LoVo (cell line): ENCODE measurements at places on chromosomes 7 and 10.
A peak's percentile ranks its signal among the peaks of the same experiment; 100 is the strongest.

DNA sequence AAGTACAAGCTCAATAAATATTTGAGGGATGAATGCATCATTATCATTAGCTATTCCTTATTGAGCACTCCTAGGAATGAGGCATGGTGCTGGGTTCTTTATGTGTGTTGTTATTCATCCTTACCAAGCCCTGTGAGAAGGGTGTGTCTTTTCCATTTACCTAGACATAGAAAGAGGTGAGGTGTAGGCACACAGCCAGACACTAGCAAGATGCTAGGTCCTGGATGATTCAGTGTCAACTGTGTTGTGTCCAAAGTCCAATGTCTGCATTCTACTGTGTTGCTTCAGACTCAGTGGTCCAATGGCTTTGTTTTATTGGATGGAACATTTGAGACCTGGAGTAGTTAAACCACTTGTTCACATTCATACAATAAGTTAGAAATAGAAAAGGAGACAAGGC is 605.5 kb downstream of the LRMDA start:
- peak; percentile 44 for DNase-seq

- no peak for DNase-seq
These were observed 130.6 kb upstream of the SVIL start for GRCh38 chr10:29765330-29765729.

GRCh38 chr7:101163279-101164070 is 1.9 kb downstream of the VGF start:
- peak; percentile 71 for DNase-seq

- no peak for DNase-seq
These were observed 34.9 kb downstream of the TASOR2 start for GRCh38 chr10:5719546-5719945.

DNA sequence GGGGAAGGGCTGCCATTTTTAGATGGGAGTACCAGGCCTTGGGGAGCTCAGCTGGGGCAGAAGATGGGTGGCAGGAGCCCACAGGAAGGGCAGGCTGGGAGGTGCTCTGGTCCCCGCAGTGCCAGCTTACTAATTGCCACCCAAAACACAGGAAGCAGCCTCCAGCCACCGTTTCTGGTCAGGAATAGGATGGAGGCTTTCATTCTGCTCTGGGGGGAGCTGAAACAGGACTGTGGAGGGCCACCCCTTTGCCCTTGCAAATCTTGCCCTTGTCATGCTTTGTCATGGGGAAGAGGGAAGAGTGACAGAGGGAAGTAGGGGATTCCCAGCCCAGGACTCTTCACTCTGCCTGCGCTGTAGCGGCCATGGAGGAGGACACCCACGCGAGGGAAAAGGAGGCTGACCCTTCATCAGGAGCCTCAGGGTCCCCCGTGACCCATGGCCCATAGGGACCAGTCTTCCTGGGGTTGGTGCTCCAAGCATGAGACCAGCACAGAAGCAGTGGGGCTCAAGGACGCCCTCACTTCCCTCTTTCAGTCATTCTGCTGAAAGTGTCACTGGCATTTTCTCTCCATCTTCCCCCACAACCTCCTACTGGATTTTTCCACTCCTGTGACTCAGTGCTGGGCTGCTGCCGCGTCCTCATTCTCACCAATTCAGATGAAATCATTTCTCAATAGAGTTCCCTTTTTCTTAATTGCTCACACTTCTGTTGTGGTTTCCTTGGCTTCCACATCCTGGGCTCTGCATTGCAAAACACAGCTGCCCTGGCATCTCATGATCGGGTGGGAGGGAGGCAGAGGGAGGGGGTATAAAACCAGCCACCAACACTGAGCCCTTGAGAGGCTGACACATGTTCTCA is 61.9 kb downstream of the MKI67 start:
- no peak for DNase-seq

- DNase-seq = no peak
These were observed 33.9 kb upstream of the EEPD1 start for GRCh38 chr7:36119005-36119706.

DNA sequence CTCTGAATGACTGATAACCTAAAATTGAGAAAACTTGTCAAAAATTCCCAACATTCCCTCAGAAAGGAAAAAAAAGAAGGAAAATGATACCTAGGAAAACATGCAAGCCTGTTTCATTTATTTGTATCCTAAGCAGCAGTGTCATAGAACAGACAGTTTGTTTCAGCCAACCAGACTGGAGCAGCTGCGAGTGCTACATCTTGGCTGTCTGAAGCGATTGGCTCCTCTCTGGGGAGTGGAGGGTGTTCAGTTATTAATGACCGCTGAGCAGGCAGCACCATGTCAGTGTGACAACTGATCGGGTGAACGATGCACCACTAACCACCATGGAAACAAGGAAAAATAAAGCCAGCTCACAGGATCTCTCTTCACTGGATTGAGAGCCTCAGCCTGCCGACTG is at the start of gene LRRN3:
Gene LRRN3, plus strand, starts transcription at position 282 of the 400 bp plus-strand sequence. CDS start 31,646 bp downstream, outside the sequence.
- DNase-seq = no peak

GRCh38 chr10:78296785-78297184 is 263.1 kb downstream of the RPS24 start:
- DNase-seq = no peak

DNA sequence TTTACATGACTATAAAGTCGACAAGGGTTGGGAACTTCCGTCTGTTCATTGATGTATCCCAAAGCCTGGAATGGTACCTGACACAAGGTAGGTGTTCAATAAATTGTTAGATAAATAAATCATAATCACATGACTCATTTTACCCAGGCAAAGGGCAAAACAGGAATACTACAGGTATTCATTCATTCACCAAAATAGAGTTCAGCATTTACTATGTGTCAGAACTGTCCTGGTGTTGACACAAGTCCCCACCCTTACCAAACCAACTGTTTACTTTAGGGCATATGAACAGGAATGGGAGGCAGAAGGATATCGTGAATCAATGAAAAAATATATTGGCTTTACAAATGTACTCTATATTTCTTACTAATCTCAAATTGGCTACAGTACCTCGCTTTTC is 666 bp upstream of the YAE1 start:
- peak; percentile 78 for DNase-seq

GRCh38 chr7:129264534-129264933 is 39.7 kb downstream of the AHCYL2 start:
- DNase-seq = no peak

GRCh38 chr10:110373857-110374654 is 69.3 kb upstream of the SMNDC1 start:
- no peak for DNase-seq

DNA sequence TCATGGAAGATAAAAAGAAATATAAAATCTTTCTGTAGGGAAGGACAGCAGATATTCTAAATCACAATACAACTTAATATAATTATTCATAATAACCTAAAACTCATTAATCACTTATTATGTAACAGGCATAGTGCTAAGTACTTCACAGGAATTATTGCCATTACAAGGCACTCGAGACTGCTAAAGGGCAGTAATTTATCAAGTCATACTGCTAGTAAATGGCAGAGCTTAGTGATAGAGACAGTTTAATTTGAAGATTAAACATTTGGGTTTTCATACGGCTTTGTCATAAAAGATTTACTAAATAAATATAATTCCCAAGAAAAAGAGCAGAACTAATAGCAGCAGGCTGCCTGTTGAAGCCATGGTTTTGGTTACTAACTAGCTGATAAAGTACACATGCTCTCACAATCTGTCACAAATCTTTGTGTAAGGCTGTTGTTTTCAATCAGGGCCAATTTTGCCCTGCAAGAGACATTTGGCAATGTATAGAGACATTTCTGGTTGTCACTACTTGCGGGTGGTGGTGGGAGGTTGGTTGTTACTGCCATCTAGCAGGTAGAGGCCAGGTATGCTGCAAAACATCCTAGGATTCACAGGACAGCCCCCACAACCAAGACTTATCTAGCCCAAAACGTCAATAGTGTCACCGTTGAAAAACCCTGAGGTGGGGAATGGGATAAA is 233.3 kb upstream of the CACNA2D1 start:
- no peak for DNase-seq

DNA sequence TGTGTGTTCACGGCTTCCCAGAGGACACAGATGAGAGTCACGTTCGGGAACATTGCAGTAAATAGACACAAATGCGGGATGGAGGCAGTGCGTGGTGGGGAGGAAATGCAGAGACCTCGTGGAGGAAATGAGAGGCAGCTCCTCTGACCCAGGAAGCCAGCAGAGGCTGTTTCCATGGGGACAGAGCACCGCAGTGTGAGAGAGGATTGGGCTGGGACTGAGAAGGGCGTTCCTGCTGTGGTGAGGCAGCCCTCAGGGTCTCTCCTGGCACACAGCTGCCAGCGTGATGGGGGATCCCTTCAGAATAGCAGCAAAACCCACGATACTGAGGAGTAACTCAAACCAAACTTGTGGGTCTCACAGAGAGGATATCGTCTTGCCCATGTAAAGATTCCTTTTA is 21.7 kb upstream of the BHLHA15 start:
- no peak for DNase-seq

GRCh38 chr7:133947458-133948254 is 179.5 kb upstream of the LRGUK start:
- DNase-seq = no peak

DNA sequence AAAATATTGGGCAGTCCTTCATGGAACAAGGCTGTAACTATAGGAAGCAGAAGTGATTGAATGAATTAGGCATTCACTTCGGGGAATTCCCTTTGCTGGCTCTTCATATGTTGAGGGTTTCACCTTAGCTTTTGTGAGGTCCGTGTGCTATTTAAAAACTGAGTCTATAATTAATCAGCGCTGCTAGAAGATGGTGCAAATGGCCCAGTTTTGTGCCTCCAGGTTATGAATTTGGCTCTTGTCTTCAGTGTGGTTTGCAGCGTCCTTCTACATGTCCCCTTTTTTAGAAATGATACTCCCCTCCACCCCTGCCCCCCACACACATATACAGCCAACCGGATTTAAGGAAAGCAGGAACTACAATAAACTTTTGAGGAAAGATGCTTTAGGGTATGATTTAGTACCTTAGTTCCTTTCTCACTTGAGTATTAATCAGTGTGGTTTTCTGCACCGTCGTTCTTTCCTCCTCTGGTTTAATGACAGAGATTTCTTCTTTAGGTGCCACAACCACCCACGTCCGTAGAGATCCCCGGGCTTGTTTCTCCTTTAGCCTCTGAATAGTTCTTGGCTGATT is 110.6 kb upstream of the SAMD8 start:
- DNase-seq = no peak

- peak; percentile 87 for DNase-seq
These were observed 8.2 kb downstream of the CLDN12 start for GRCh38 chr7:90411510-90411909.

- no peak for DNase-seq
These were observed 137.2 kb upstream of the LSM8 start for GRCh38 chr7:118046801-118047200.

DNA sequence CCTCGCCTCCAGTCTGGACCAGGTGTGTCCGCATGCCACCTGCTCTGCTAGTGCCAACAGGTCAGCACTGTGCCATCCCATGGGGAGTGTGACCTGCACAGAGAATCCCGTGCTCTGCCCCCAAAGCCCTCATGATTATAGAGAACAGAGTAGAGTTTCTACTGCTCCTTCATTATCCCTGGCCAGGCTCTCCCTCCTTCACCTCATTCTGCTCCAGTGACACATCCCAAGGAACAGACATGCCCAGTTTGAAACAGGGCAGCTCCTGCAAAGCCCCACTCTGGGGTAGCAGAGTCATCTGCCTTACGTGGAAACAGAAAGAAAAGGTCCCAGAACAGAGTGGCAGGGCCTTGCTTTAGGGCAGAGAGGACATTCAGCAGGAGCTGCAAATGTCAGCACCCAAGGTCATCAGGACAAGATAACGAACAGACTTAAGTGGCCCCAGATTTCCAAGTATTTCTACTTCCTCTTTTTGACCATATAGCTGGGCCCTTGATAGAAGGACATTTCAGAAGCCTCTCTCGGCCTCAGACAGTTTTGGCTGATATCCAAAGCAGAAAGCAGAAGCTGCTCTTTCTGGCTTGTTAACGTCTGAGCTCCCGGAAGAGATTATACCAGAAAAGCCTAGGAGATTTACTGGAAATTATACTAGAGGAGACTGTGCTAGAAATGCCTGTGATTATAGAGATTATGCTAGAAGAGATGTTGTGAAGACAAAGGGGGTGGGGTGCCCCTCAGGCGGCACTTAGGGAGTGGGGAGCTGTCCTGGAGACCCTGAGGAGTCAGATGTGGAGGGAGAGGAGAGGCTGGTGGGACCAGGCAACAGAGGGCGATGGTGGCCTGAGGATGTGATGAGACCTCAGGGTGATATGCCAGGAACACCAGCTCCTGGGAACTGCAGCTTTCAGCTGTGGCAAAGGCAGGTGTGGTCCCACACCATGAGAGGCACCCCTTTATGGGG is 12.6 kb downstream of the TMEM176B start:
- no peak for DNase-seq

GRCh38 chr7:158329686-158330085 is 257.9 kb downstream of the PTPRN2 start:
- no peak for DNase-seq

DNA sequence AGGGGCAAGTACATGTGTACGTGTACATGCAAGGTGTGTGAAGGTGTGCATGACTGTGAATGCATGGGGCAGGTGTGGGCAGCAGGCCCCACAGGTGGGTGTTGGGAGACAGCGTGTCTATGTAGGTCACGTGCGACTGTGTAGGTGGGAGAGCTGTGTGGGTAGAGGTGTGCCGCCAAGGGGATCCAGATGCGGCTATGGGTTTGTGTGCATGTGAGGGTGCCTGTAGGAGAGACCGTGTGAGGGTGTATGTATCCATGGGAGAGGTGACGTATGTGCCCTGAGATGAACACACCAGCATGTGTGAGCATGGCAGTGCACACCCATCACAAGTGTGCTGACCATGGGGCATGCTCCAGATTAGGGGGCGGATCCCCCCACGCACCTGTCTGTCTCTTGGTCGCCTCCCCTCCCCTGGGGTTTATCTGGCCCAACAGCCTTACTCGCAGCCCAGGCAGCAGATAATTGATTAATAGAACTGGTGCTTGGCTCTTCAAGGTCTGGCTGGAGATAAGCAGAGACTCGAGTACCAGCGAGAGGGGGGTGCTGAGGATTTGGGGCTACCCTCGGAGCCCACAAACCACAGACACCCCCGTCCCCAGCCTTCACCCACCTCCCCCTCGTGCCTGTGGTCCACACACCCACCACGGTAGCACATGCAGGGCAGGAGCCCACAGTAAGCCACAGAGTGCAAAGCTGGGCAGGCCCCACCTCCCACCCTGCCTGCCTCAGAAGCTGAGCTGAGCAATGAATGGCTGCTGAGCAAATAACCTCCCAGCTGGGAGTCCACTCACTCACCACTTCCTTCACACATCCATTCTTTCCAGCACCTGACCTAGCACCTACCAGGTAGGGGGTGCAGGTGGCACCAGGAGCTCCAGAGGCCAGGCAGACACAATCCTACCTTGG is 41.4 kb upstream of the ZMIZ1 start:
- DNase-seq = no peak
